Endothelial cell (in vitro differentiated cells): ENCODE measurements at places on chromosomes 16 and 17.
A peak's percentile ranks its signal among the peaks of the same experiment; 100 is the strongest.

DNA sequence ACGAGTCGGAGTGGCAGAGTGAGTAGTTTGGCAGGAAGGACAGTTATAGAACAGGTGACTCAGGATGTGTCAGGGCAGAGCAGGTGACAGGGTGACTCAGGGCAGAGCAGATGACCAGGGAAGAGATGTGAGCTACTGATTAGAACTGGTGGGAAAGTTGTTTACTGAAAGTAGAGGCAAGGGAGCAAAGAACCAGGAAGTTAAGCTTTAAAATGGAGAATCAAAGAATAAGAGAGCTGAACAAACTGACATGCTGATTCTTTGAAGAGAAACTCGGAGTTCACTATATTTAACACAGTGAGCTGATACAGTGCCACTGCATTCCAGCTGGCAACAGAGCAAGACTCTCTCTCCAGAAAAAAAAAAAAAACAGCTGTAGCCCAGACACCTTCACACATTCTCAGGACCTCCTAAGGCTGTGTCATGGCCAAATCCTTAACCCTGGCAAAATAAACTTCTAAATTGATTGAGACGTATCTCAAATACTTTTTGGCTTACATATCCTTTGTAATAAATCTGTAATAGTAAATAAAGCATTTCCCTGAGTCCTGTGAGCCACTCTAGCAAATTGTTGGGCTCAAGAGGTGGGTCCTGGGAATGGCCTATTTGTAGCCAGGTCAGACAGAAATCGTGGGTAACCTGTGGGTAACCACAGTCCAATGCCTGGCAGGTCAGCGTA is 12.3 kb upstream of the UBE2I start:
- no peaks in the 10 kb centered on the region for H3K36me3 ChIP-seq
- H3K4me3 ChIP-seq = no peak overlapping the region

DNA sequence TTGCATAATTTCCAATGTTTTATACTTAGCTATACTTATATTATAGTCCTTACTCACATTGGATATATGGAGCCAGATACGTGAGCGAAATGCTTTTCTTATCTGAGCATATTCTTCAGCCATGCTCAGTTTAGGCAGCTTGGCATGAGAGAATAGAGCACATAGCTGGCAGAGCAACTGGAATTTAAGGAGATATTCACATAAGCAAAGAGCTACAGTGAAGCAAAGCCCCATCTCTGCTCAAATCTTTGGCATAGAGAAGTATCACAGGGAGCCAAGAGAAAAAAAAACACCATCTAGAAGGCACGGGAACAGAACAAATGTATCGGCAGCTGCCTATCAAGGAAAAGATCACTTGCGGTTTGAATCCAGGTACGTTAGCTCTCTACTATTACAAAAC is 734.2 kb upstream of the KIF2B start:
- no peak overlapping the region for H3K27ac ChIP-seq
- H3K36me3 ChIP-seq = no peaks in the 10 kb centered on the region
- no peaks in the 10 kb centered on the region for H3K4me1 ChIP-seq
- no peak for DNase-seq
- no peaks in the 10 kb centered on the region for H3K27me3 ChIP-seq

DNA sequence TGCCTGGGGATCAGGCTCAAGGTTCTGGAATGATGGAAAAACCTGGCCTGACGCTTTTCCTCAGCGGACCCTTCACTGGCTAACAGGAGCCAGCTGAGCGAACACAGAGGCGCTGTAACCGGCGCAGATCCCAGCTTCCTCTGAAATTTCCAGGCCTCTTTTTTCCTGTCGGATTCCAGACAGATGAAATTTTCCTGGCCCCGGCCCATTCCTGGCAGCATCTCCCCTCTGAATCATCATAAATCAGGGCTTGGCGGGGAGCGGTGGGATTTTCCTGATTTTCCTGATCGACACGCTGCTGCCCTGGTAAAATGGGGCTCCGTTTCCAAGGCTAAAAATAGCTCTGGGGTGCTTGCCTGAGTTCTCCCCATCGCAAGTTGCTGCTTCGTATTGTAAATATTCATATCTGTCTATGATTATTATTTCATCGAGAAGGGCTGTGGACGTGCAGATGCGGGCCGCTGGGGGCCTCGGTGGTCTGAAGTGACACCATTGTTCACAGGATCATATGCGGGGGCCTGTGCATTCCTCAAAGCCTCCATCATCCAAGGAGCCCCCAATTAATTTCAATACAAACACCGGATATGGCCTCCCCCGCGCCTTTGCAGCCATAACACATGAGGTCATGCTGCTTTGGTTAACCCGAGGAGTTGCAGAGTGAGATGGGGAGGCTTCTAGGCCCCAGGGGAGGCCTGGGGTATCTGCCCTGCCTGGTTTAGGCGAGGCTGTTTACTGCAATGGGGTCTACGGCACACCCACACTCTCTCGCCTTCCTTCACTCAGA is 45.8 kb upstream of the ETV4 start:
- DNase-seq = no peak
- no peak overlapping the region for H3K4me3 ChIP-seq
- peaks cover 3% of the 10 kb centered on the region for H3K27me3 ChIP-seq
- no peak overlapping the region for H3K27ac ChIP-seq
- no peaks in the 10 kb centered on the region for H3K36me3 ChIP-seq

GRCh38 chr17:38761612-38762011 is 9.1 kb downstream of the PSMB3 start:
- peak overlapping the region; percentile 44 for H3K4me3 ChIP-seq
- H3K27ac ChIP-seq = no peak overlapping the region

GRCh38 chr17:2337544-2338314 is 428 bp downstream of the SGSM2 start:
- H3K27ac ChIP-seq = peak overlapping the region; percentile 64
- H3K4me3 ChIP-seq = peak overlapping the region; percentile 93
- peaks cover 10% of the 10 kb centered on the region for H3K27me3 ChIP-seq
